ENCODE measurements at places on chromosomes 12 and 14.

DNA sequence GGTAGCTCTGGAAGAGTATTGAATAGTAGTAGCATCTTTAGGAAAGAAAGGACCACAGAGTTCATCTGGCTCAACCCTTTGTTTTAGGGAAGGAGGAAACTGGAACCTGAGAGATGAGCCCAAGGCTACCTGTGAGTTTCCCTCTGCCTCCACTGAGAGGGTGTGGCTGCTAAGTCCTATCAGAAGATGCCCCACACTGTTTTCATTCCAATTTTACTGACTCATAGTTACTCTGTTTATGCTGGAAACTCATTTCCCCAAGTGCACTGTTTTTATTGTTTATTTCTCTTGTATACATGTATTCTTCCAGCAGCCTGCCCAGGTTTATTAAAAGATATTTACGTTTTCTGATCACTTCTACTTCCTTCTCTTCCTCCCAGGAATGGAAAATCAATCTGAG lies 127.4 kb upstream of the ARHGAP5 start:
- no peak for DNase-seq

DNA sequence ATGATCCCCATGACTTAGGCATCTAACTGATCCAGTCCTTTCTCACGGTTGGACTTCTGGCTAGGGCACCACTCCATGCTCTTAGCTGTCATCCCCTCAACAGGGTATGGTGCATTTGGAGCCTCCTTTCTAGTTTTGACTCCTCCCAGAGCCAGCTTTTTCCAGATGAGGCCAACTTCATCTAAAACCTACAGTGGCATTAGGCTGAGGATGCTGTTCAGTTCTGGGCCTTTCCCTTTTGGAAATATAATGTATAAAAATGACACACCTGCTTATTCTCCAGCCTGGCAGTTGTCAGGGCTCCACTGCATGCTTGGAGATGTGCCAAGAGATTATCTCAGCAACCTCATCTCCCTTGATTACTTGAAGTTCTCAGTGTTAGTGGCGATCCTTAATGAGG lies 239.7 kb downstream of the EMP1 start:
- no peak for DNase-seq

- DNase-seq: peak; percentile 42
These were observed 15.1 kb downstream of the XRCC3 start for GRCh38 chr14:103699901-103700752.

GRCh38 chr14:62667421-62667914 lies 377.8 kb downstream of the KCNH5 start:
- DNase-seq: no peak

- DNase-seq: no peak
These were observed 152.0 kb downstream of the NDUFA12 start for GRCh38 chr12:94851396-94852028.

- DNase-seq: no peak
These were observed 4.2 kb upstream of the CDC42BPB start for GRCh38 chr14:103061482-103061976.

GRCh38 chr14:65260786-65261185 lies 151.7 kb upstream of the FUT8 start:
- DNase-seq: no peak

- DNase-seq: no peak
These were observed 1439.1 kb upstream of the FLRT2 start for GRCh38 chr14:84090837-84091236.

GRCh38 chr12:24153079-24153478 lies 203.6 kb upstream of the SOX5 start:
- no peak for DNase-seq

DNA sequence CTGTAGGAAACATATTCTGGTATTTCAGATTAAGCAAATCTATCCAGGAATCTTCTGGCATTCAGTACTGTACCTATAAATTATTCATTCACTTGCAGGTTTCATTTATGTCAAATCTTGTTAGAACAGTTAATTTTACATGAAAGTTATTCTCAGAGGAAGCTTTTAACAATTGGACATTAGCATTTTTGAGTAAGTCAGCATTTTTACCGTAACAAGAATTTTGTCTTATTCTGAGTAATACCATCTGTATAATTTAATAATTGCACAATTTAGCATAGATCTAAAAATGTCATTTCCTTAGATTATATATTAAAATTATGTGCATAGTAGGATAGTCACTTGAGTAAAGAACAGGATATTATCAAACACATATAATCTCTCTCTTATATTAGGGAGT lies 764.8 kb upstream of the LRFN5 start:
- DNase-seq: no peak

DNA sequence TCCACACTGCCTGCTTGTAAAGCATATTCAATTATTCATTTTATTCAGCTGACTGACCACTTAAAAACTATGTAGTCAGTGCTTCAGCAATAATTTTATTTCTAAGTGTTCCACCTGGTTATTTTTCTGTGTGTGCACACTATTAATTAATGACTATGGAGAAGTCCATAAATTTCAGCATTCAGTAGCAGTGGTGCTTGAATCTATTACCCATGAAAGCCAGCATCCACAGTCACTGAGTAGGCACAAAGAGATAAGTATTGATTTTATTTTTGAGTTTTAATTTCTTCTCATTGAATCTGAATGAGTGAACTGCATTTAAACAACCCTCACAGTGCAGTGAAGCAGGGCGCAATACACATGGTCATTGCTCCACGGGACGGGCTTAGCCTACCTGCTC lies 643.1 kb downstream of the GALC start:
- no peak for DNase-seq

- no peak for DNase-seq
These were observed 217.8 kb upstream of the NPAS3 start for GRCh38 chr14:32720927-32721326.

- DNase-seq: no peak
These were observed 4.5 kb upstream of the OAS2 start for GRCh38 chr12:112973818-112974231.

GRCh38 chr14:60151715-60152114 lies 13.5 kb downstream of the DHRS7 start:
- DNase-seq: peak; percentile 86

GRCh38 chr12:93708952-93709351 lies 31.8 kb downstream of the CRADD start:
- DNase-seq: no peak

DNA sequence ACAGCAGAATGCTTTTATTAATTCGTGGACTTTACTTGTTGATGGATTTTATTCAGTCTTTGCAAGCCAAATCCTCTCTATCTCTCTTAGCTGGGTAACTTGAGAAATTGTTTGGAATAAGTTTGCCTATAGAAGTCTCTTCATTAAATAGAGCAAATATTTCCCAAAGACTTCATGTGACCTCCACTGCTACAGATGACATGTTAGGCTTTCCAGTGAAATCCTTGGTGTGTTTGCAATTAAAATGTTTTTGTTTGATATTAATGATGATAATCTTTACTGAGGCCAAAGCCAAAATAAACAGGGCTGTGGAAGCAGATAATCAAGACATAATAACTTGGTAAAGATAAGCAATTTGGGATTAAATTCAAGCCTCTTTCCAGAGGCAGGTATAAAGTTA lies 4.4 kb downstream of the MYF6 start:
- DNase-seq: no peak

DNA sequence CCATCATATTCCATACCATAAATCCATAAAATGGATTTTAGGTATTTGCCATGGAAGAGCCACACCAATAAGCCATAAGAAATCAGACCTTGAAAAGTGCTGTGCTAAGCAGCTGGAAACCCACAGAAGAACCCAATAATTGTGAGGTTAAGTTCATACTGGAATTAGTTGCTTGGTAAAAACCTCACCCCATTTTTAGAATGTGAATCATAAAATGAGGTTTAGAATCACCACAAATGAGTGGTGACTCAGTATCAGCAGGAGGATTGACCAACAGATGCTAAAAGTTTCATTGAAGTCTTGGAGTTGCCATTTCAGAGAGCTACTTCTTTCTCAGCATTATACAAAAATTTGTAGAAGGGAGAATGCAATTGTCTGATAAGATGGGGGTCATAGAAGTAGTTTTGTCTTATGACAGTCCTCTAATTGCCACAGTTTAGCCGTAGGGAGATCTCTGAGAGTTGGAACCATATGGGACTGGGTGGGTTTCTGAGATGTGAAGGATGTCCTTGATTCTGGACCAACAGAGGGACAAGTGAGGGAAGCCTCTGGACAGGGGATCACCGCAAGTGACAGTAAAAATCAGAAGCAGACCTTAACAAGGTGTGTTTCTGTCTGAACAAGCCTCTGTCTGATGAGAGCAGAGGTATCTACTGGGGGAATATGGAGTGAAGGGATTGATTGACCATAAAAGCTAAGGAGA lies 1.4 kb upstream of the STON2 start:
- no peak for DNase-seq

- no peak for DNase-seq
These were observed 75.9 kb downstream of the DDX51 start for GRCh38 chr12:132068250-132068649.

GRCh38 chr14:29955087-29955486 lies 27.4 kb upstream of the PRKD1 start:
- no peak for DNase-seq

DNA sequence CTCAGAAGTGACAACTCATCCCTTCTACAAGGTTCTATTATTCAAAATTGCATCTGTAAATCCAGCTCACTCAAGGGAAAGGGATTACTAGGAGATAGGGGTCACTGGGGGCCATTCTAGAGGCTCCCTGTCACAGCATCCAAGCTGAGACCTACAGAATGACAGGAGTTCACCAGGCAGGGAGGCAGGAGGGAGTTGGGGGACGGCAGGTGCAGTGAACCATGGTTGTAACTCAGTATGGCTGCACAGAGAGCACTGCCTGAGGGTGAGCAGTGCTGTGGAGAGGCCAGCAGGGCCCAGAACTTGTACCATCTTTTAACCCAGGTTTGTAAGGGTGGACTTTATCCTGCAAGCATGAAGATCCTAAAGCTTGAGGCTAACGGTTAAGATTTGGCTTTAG lies 37.9 kb upstream of the SINHCAF start:
- no peak for DNase-seq

DNA sequence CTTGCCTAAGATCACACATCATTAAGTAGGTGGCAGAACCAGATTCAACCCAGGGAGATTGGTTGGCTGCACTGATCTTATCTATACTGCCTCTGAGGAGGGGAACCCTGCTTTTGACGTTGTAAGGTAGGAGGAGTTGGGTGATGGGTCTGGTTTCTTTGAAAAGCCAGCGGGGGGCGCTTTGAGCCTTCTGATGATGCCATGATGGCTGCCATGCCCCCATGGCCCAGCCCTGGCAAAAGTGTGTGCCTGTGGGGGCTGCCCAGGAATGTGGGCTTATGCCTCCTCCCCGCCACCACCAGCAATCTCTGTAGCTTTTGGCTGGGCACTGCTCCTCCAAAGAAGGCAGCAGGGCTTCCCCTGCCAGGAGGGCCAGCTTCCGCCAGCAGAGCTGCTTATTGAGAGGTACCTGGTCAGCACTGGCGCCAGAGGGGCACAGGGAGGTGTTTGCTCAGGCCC lies 224.3 kb downstream of the SLC41A2 start:
- peak; percentile 54 for DNase-seq

DNA sequence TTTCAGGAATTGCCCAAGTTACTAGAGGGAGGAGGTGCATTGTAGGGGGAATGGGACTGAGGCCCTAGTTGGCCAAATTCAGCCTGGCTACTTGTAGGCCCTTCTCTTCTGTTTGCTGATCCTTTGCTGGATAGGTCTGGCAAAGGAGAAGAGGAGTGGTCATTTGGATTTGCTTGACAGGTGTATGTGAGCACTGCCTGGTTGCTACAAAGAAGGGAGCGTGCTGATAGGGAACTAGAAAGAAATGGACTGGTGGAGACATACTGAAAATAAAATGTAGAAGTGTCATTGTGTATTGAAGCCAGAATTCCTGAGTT lies 3.6 kb downstream of the PSMA6 start:
- no peak for DNase-seq

DNA sequence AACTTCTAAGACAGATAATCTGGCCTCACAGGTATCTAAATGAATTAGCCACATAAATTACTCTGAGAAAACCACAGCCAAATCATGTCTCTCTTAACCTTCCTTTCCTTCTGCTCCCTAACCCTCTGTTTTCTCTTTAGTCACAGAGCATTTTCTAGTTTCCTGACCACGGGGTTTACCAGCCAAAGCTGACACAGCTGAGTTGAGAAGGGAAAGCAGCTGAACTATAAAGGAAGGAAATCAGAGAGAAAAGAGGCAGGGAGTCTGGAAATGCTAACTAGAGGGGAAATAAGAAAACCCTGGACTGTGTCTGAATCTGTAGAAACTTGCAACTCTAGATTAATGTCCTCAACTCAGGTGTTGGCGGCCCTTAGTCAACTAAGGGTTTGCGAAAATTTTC lies 24.4 kb downstream of the ANKS1B start:
- no peak for DNase-seq

All from lower lobe of right lung (tissue), 2 donors.